ENCODE measurements at places on chromosomes 6 and 20.

GRCh38 chr6:147643341-147644200, 135.1 kb downstream of the SAMD5 start:
- no peak for DNase-seq

DNA sequence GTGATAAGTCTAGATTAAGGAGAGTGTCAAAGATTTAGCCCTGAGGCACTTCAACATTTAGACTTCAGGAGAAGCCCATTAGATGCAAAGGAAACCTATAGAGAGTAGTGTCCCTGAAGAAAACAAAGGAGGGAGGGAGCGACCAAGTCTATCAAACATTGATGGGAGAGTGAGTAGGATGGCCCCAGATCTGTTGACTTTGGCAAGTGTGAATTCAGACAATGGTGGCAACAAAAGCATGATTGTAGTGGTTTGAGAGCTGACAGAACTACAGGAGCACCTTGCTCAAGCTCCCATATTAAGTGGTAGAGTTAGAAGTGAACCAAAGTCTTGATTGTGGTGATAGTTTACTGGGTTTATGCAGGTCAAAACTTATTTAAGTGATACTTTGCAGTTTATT, 979 bp upstream of the ABCF1 start:
- DNase-seq, result no peak

DNA sequence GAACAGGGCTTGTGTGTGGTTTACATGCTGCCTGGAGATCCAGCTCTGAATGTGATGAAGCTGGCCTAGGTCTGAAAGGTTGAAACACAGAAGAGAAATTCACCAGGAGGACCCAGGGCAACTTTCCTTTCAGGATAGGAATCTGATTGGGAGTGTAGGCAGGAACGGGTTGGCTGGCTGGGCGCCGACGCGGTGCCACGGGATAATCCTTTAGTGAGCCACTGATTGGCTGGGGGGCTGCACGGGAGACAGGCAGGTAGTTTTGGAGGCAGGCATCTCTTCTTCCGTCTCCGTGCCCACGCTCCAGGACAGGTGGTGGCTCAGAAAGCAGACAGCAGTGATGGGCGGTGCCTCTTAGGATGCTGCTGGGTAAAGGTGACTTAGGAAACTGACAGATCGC, 294.6 kb downstream of the CDH4 start:
- no peak for DNase-seq

DNA sequence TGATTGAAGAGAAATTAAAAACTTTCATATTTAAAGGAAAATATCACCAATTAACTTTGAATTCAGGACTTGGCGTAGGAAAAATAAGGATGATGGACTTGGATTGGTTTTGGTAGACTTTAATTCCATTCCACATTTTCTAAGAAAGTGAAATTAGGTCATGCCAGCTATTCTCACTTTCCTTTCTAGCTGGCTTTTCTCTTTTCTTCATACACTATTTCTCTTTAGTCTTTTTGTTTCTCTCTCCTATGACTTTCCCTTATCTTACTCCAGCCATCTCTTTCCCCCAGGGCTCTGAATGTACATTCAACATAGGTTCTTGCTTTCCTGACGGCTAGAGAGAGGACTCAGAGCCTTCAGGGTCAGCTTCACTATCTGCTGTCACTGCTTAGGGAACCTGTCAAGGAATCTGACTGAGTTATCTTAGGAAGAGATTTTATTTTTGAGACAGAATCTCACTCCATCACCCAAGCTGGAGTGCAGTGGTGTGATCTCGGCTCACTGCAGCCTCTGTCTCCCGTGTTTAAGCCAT, 61.4 kb upstream of the MCM9 start:
- DNase-seq, result no peak

GRCh38 chr20:51583073-51583472, 40.6 kb upstream of the NFATC2 start:
- no peak for DNase-seq
